Right kidney (tissue), 9 donors: ENCODE measurements at places on chromosomes 12 and 14.

DNA sequence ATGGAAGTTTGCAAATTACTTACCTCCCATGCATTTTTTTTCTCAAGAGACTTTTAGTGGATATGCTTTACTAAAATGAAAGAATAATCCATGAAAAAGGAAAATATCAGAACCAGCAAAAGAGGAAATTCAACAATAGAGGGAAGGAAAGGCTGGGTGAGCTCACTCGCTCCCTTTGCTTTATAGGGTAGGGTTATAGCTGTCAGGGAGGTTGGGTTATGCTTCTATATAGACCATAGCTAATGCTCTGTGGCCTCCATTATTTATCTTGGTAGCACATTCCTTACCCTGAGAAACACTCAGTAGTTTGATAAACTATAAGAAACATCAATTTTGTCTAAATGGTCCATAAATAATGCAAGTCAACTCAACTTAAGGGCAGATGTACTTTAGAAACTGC lies 215.9 kb upstream of the FAR2 start:
- DNase-seq = no peak

GRCh38 chr12:106415134-106415533 lies 57.6 kb downstream of the POLR3B start:
- DNase-seq = no peak

DNA sequence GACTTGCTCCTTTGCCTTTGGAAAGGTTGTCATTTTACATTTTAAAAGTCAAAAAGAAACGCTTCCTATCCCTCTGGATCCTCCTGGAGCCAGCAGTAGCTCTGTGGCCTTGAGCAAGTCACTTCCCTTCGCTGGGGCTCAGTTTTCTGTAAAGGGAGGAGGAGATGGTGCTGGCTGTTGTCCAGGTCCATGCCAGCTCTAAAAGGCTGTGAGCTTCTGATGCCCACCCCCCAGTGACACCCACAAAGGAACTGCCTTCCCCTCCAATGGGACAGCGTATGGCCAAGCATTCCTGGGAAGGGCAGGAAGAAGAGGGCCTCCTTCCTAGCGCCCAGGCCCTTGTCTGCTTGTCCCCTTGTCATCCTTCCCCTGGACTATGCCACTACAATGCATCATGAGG lies 81.5 kb downstream of the NTF3 start:
- no peak for DNase-seq

DNA sequence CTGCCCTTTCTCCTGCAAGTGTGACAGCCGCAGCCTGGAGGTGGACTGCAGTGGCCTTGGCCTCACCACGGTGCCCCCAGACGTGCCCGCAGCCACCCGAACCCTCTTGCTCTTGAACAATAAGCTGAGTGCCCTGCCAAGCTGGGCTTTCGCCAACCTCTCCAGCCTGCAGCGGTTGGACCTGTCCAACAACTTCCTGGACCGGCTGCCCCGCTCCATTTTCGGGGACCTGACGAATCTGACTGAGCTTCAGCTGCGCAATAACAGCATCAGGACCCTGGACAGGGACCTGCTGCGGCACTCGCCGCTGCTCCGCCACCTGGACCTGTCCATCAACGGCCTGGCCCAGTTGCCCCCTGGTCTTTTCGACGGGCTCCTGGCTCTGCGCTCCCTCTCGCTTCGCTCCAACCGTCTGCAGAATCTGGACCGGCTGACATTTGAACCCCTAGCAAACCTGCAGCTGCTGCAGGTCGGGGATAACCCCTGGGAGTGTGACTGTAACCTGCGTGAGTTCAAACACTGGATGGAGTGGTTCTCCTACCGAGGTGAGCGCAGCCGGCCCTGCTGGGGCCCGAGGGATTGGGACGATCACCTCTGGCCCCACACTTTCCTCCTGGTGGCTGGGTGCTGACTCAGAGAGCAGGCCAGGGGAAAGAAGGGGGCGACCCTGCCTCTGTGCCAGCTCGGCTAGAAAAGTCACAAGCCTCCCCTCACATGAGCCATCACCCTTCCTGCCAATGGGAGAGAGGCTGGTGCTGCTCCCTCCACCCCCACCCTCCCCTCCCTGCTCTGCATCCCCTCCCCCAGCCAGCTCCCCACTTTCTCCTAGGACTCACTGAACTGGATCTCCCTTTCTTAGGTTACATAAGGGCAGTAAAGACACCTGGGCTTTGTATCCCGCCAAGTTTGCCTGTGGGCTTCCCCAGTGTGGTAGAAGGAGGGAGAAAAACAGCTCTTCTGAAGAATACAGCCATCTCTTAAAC lies 10.9 kb downstream of the LRTM2 start:
- peak; percentile 72 for DNase-seq

GRCh38 chr12:64059685-64060084 lies 162.4 kb downstream of the KICS2 start:
- DNase-seq = no peak

GRCh38 chr14:64653900-64654245 lies 50.4 kb upstream of the PLEKHG3 start:
- DNase-seq = no peak

- no peak for DNase-seq
Observed at GRCh38 chr12:74752215-74752614, 214.6 kb downstream of the ATXN7L3B start.

DNA sequence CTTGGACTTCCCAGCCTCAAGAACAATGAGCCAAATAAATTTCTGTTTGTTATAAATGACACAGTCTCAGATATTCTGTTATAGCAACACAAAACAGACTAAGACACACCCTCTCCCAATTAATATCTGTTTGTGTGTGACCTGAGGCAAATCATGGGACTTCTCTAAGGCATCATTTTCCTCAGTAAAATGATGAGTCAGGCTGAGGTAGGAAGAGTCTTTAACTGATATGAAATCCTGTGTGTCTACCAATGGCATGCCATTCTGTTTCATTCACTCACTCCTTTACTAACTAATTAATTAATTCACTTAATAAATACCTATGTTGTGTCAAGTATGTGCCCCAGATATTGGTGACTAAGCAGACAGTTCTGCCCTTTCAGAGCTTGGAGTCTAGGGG lies 258.4 kb upstream of the CRY1 start:
- DNase-seq = no peak
